Right kidney (tissue), 9 donors: ENCODE measurements at places on chromosomes 7 and 10.

DNA sequence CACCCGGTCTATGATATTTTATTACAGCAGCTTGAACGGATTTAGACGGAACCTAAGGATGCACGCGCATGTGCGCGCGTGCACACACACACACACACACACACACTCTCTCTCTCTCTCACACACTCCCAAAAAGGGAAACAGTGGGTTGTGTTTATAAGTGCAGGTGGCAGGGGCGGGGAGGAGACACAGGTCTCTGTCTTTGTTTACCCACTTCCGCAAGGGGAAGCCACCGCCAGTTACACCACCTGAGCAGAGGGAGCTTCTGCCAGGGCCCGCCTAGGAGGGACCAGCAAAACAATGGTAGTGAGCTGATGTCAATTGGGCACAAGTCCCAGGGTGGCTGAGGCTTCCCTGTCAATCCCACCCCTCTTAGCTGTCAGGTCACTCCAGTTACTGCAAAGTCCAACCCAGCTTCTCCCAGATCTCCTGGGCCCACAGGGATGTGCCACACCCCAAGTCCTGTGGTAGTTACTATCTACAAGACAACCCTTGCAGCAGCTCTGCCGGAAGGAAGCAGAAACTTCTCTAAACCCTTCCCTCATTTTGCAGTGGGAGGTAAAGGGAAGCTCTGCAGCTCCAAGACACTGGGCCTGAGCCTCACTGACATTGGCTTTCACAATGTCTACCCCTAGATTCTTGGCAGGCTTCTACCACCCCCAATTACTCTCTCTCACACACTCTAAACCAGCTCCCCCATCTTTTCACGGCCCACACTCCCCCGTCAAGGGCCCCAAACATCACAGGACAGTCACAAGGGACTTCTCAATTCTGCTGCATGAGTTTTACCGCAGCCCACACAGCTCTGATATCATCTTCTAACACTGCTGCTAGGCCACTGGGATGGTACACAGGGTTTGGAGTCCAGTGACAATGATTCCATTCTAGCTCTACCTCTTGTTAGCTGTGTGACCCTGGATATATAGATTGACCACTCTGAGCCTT, 17.6 kb downstream of the ANXA11 start:
- DNase-seq = no peak

- no peak for DNase-seq
Measured at GRCh38 chr10:117254774-117255735, 14.1 kb downstream of the SLC18A2 start.

GRCh38 chr7:2403014-2403717, at the start of gene CHST12:
Gene CHST12, plus strand, starts transcription at chr7:2403611. Its CDS starts 29,029 bp downstream, at chr7:2432640.
- DNase-seq = peak; percentile 87

- DNase-seq = no peak
Measured at GRCh38 chr10:129912166-129912917, 51.7 kb downstream of the EBF3 start.

DNA sequence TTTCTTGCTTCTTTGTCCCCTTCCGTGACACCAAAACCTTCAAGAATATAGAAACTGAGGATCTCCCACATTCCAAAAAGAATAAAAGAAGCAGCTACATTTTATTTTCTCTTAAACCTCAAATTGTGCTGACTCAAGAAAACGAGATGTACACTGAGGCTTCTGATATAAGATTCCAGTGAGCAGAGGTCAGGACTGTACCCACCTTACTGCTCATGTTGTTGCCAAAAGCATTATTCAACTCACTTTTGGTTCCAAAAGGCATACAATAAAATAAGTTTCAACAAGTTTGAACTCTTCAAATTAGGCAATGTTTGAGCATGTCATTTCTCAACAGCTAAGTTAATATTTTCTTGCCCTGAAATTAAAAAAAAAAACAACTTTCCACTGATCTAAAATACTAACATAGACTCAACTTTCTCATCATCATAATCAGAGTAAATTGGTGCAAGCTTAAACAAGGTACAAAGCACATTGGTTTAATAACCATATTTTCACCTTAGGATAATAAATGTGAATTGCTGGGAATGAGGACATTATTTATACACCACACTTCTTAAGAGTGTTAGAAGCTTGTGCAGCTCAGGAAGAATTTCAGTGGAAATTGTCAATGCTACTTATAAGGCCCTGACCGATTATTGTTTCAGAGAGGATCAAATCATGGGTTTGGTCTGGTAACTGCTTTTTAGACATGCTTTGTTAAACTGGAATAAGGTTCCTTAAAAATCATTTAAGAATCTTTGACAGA, 629.0 kb upstream of the IGFBP3 start:
- DNase-seq = no peak
